ENCODE measurements at places on chromosomes 1 and 21. TPM values are rescaled to one million over a fixed set of nuclear protein-coding genes. Genes with fewer than 3 reads are reported as not detected.

NFYC gene
- polyA plus RNA-seq, result 72.4 TPM

RIMS3 gene
- polyA plus RNA-seq, result 2.9 TPM

LCA5L gene
- polyA plus RNA-seq, result 0.74 TPM

RNU1-3 gene
- polyA plus RNA-seq, result not detected

DNA sequence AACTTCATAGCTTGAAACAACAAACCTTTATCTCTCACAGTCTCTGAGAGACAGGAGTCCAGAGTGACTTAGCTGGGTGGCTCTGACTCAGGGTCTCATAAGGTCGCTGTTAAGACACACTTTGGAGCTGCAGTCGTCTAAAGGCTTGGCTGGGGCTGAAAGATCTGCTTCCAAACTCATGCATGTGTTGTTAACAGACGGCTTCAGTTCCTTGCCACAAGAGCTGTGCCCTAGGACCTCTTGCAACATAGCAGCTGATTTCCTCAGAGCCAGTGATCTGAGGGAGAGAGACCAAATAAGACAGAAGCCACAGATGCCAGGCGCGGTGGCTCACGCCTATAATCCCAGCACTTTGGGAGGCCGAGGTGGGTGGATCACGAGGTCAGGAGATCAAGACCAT, 176.8 kb downstream of the DISC1 start:
- DNase-seq, result no peak

- no peak for DNase-seq
These were observed 73.5 kb upstream of the NGF start for GRCh38 chr1:115411371-115412063.

Measured in SK-N-SH (cell line).